ENCODE measurements at places on chromosomes 5 and 9.

GRCh38 chr5:157046041-157046440 is 12.9 kb downstream of the HAVCR1 start:
- DNase-seq = no peak

DNA sequence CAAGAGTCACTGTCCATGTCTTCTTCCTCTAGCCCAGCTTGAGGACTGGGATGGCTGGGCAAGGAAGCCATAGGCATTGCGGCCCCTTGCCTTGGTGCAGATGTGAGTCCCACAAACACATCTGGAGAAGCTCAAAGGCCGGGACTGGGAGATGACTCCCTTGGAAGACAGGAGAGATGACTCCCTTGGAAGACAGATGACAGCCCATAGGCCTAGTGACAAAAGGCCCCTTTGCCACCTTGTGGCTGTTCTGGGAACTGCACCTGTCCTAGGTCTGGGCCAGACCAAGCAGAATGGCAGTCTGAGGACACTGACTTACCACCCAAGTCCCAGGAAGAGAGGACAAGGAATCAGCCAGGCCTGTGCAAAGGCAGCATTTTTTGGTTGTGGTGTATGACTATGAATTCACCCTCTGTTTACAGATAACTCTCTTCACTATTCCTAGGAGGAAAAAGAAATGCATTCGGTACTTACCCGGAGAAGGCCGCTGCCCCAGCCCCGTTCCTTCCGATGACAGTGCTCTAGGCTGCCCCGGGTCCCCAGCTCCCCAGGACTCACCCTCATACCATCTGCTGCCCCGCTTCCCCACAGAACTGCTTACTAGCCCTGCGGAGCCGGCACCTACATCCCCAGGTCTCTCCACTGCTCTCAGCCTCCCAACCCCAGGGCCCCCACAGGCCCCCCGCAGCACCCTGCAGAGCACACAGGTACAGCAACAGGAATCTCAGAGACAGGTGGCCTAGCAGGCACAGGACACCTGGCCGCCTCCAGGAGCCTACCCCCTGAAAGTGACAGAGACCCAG is 30.8 kb downstream of the SKP1 start:
- DNase-seq = no peak

DNA sequence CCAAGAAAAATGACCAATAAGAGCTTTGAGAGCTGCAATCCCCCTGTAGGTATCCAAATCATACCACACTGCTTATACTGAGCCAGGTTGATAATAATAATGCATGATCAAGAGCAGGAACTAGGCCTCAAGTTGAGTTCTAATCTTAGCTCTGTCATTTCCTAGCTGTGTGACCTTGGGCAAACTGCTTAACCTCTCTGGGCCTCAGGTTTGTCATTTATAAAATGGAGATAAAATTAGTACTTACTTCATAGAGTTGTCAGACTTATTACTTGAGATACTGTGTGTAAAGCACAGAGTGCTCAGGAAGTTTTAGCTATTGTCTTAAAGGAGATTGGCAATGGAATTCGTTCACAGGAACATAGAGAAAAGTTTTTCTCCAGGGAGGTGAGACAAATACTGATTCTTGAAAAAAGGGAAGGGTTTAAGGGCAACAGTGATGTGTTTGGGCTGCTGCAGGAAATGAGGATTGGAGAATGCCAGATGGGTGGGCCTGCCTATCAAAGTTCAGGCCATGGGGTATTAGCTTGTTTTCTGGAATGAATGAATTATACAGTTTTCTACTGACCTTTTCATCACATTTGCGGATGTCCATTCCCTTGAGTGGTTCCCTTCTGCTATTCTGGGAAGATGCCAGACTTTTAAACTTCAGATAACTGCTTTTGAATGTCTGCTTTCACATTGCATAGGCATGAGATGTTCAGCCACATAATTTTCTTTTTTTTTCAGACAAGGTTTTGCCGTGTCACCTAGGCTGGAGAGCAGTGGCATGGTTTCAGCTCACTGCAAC is 10.2 kb upstream of the ATP6V0E1 start:
- DNase-seq = peak; percentile 42

GRCh38 chr5:133425764-133426163 is 186.6 kb downstream of the FSTL4 start:
- DNase-seq = no peak

GRCh38 chr5:13029211-13029610 is 915.3 kb downstream of the DNAH5 start:
- DNase-seq = no peak

DNA sequence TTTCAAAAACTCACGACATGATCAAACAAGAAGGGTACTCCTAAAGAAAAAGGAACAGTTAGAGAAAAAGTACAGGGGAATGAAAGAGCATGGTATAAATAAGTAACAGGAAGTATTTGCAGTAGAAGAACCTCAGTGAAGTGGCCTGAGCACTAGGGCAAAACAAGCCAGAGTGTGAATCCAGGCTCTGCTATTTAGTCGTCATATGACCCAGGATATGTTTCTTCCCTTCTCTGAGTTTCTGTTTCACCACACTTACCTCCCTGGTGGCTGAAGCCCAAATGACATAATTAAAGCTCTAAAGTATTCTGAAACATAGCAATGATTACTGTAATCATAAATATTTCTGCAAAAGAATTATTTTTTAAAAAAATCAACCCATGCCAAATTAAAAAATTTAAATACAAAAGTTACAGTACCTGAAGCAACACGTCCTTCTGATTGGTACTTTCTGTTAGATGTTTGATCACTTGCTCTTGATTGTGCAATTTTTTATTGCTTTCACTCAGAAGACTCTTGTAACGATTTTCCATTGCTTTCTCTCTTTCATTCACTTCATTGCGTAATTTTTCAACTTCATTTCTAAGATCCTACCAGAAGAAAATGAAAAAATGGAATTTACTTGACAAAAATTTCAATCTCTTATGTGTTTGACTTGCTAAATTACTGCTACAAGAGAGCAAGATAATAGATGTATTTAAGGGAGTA is 88.9 kb downstream of the CDK5RAP2 start:
- no peak for DNase-seq

DNA sequence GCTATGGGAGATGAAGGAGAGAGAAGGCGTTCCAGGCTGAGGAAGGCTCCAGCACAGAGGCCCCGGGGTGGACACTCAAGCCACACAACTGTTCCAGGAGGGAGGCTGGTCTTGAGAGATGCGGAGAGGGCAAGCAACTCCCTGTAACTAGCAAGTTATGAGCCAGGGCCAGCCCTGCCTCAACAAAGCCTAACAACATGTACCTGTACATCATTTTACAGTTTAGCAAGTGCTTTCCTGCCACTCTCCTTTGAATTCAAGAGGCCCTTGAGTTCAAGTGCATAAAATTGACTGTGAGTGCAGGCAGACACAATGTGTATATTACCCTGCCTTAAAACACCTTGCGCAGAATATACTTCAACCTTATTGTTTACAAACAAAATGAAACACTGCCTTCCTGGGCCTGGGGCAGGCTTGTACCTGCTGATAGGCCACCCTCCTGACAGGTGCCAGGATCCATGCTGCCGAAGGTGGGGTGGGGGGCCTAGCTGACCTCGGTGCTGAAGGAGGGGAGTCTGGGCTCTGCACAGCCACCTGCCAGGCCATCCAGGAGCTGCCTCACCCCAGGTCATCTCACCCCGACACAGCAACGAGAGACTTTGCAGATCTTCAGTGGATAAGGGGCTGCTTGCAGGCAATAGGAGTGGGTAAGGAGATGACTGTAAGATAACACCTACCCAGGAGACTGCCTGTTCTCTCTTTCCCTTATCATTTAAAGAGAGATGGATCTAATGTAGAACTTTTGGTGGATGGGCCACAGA is 80.0 kb downstream of the PPARGC1B start:
- no peak for DNase-seq

GRCh38 chr5:133996683-133997252 is 8.0 kb downstream of the VDAC1 start:
- DNase-seq = no peak

- no peak for DNase-seq
Observed at GRCh38 chr9:21728781-21729180, 73.7 kb upstream of the MTAP start.

GRCh38 chr5:132093271-132093670 is 19.7 kb downstream of the CSF2 start:
- no peak for DNase-seq

GRCh38 chr9:87593359-87593980 is 95.8 kb downstream of the DAPK1 start:
- no peak for DNase-seq

DNA sequence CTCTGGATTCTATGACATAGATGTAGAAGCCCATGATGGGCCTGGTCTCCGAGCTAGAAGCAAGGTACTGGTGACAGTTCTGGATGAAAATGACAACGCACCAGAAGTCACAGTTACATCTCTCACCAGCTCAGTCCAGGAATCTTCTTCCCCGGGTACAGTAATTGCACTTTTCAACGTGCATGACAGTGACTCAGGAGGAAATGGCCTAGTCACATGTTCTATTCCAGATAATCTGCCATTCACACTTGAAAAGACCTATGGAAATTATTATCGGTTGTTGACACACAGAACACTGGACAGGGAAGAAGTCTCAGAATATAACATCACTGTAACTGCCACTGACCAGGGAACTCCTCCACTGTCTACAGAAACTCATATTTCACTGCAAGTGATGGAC is 1.3 kb downstream of the PCDHGA4 start:
- no peak for DNase-seq

GRCh38 chr5:31771500-31771899 is 132.6 kb downstream of the PDZD2 start:
- DNase-seq = no peak

DNA sequence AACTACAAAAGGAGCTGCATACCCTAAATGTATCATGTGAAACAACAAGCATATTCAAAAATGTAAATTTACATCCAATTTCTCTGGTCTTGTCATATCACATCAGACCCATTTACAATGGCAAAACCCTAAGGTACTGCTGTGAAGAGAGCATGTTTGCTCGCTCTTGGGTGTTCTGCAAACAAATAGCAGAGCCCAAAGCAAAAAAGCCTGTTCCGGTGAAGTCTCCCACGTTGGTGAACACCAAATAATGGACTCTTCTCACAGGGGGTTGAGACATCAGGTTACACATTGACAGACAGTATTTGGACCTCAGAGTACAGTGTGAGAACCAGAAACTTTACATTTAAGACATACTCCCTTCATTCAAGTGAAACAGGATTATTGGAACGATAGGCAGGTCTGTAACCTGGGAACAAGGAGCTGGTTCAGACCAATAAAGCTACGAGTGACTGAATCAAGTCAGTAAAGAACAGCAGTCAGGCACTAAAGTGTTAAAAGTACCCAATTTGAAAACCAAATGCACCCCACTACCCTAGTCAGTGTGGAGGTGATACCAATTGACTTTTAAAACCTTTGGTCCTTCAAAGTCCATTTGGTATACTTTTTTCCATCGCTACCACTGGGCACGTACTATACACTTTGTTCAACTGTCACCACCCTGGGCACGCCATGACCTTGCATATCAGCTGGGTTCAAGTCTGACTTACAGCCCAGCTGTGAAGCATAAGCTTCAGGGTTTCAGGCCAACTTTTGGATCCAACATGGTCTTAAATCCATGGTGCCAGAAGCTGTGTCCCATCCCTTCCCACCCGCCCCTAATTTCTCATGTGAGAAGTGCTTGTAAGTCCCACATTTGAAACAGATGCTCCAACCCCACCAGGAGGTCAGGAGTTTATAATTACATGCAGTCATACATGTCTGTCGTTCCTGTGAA is 36.4 kb downstream of the ETF1 start:
- no peak for DNase-seq

DNA sequence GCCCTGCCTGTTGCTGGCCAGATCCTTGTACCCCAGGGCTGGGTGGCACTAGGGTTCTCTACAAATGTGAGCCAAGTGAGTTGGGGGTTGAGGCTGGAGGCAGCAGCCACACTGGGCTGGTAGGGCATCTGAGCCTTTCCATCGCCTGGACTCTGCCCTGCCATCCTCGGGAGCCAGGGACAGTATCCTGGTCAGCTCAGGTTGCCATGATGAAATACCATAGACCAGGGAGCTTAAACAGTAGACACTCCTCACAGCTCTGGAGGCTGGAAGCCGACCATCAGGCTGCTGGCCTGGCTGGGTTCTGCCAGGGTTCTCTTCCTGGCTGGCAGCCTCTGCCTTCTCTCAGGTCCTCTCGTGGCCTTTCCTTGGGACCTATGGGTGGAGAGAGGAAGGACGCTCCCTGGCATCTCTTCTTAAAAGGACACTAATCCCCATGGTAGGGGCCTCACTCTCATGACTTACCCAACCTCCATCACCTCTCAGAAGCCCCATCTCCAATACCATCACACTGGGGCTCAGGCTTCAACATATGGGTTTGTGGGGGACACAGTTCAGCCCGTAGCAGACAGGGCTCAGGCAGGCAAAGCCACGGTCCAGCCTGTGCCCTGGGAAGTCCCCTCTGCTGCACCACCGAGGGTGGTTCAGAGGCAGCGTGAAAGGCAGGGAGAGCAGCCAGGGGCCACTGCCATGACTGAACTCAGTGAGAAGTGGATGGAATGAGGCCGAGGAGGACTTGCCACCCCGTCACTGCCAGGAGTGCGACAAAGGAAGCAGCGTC is 50.1 kb downstream of the HMCN2 start:
- no peak for DNase-seq

DNA sequence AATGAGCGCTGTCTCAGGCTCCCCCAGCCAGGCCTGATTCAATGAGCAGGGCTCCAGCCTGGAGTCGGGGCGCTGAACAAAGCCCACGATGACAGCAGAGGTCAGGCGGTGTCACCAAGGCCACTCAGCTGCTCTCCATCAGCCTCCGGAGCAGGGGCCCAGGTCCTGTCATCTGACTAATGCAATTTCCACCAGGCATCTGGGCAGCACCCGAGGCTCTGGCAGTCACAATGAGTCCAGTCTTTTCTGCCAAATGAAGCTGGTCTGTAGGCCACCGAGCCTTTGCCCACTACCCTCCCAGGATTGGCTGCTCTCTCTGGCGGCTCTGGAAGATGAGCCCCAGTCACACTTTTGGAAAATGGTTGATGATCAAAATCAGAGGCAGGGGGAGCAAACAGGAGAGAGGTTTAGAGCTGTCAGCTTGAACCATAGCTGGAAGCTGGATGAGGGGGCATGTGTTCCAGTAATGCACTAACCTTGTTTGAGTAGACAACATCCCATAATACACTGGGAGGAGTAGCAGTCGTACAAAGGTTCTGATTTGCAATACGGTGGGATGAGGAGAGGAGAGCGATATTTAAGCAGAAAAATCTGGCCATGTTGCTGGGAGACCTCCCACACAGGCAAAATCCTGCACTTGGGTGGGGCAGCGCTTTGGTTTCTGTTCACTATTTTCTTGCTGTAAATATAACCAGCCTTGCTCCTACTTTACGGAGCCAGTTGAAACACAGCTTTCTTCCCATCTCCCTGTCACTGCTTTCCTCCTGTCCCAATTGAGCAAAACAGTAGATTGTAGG is 306.4 kb upstream of the PANK3 start:
- no peak for DNase-seq

GRCh38 chr5:135497971-135498636 is 37.7 kb downstream of the NEUROG1 start:
- no peak for DNase-seq

GRCh38 chr5:36079200-36079781 is 12.6 kb upstream of the UGT3A2 start:
- no peak for DNase-seq

- no peak for DNase-seq
Observed at GRCh38 chr5:16759147-16759773, 142.5 kb upstream of the RETREG1 start.
